T-helper 17 cell (primary cell): ENCODE measurements at places on chromosomes 4 and X. TPM values are rescaled to one million over a fixed set of nuclear protein-coding genes. Genes with fewer than 3 reads are reported as not detected.

The ACOX3 gene
- total RNA-seq = 9.6 TPM

The CDKL5 gene
- 2.9 TPM for total RNA-seq

The ZNF41 gene
- total RNA-seq = 8.6 TPM

The CHM gene
- total RNA-seq = 17.3 TPM

The AMER1 gene
- total RNA-seq = 3.2 TPM

The OTC gene
- total RNA-seq = not detected

The GC gene
- not detected for total RNA-seq

The KIF4A gene
- total RNA-seq = 0.23 TPM

The SPRY1 gene
- total RNA-seq = 18.2 TPM

The STK26 gene
- 34.3 TPM for total RNA-seq

The PPARGC1A gene
- not detected for total RNA-seq

- DNase-seq = no peak
Observed at GRCh38 chr4:81792521-81792920, 320.8 kb upstream of the RASGEF1B start.

GRCh38 chr4:163707873-163708272 lies 213.4 kb downstream of the TMA16 start:
- no peak for DNase-seq

DNA sequence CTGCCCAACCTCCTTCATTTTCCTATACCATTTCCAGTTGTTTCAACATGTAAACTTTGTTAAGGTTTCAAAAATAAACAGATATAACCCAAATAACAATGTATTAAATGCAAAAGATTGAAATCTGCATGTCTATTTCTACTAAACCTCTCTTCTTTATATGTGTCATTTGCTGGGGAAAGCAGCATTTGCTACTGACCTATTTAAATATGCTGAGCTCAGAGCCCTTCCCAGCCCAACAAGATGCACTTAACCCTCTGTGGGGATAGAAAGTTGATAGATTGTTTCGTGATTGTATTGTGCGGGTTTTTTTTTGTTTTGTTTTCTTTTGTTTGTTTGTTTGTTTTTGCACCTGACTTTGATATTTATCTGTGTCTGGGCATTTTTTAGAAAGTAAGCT lies 139.5 kb downstream of the UCHL1 start:
- DNase-seq = no peak

DNA sequence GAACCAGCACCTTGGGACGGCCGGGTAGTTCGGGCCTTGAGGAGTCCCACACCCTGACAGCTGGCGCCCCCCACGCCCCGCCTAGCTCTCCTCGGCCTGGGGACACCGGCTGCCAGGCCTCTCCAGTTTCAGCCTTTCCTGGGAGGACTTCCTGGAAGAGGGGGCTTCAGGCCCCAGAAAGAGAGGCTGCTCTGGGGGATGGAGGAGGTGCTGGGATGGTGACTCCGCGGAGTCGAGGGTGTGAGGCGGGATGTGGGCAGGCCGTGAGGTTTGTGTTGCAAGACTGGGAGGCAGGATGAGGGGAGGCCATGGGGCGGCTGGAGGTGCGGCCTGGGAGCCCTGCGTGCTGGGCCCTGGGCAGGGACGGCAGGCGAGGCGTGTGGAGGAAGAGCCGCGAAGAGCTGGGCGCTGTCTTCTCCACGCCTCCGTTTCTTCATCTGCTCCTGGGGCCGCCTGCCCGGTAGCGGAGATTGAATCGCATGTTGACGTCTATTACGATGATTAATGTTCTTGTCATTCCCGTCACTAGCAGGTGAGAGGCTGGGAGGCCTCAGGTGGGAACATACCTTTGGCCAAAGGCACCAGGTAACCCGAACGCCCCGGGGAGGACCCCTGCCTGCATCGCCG lies 918 bp upstream of the FGFRL1 start:
- DNase-seq = peak; percentile 42

- no peak for DNase-seq
Observed at GRCh38 chr4:25938366-25938765, 24.3 kb downstream of the SMIM20 start.

- no peak for DNase-seq
Observed at GRCh38 chr4:76765473-76766183, 132.3 kb downstream of the SOWAHB start.

- DNase-seq = peak; percentile 10
Observed at GRCh38 chr4:68375667-68376559, 26.0 kb upstream of the YTHDC1 start.

DNA sequence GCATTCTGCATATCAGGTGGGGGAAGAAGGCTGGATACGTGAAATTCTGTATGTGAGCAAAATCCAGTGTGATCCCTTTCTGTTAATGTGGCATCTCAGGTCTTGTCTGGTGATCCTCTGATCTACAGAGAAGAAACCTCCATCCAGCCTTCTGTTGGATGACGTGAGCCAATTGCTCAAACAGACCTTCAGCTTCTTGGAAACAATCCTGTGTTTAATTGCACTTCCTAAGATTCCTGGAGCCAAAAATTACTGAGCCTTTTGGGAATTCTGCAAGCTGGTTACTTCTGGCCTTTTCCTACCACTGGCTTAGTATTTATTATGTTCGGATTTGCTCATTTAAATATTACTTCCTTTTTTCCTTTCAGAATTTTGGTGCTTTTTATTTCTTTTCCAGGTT lies 51.2 kb downstream of the TRIML1 start:
- no peak for DNase-seq

- no peak for DNase-seq
Observed at GRCh38 chrX:125175991-125176584, 143.6 kb upstream of the TEX13C start.

DNA sequence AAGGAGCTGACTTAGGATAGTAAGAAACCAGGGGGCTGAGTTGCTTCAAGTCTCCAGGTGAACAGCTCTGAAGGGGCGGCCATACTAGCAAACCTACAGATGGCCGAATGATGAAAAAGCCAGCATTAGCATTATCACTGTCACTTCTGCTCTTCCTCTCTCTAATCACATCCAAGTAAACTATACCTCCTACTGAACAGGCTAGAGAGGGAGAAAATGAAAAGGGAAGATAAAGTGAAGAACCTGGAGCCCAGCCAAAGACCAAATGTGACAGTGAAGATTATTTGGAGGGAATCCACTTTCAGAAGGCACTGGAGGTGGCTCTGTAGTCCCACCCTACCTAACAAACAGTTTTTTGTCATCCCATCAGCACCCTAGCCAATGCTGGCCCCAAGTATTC lies 50.4 kb upstream of the PRPS1 start:
- no peak for DNase-seq

- no peak for DNase-seq
Observed at GRCh38 chrX:41538707-41539106, 91.6 kb downstream of the NYX start.

DNA sequence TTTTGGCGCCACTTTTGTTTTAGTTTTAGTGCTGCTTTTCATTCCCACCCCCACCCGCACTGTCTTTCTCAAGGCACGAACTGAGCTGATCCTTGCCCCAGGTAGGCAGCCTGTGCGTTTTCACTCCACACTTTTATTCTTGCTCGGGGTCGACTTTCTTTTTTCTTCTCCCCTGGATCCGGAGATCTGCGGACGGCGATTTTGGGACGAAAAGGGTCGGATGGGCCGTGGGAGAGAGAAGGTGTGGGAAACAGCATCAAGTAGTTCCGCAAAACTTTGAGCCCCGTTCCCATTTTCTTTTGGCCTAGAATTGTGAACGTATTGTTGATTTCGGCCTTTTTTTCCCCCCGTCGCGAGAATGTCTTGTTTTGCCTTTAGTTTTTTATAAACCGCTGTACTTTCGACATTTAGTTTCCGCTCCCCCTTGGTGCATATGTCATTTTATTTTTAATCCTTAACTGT lies 531 bp downstream of the STAG2 start:
- DNase-seq = no peak

DNA sequence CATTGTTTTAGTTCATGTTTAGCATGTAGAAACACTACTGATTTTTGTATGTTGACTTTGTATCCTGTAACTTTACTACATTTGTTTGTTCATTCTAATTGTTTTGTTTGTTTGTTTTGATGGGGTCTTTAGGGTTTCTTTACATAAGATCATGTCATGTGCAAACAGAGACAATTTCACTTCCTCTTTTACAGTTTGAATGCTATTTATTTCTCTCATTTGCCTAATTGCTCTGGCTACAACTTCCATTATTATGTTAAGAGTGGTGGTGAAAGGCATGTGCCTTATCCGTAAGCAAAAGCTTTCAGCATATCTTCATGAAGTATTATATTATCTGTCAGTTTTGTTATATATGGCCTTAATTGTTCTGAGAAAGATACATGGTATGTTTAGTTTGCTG lies 571.1 kb downstream of the PCDH7 start:
- DNase-seq = no peak

DNA sequence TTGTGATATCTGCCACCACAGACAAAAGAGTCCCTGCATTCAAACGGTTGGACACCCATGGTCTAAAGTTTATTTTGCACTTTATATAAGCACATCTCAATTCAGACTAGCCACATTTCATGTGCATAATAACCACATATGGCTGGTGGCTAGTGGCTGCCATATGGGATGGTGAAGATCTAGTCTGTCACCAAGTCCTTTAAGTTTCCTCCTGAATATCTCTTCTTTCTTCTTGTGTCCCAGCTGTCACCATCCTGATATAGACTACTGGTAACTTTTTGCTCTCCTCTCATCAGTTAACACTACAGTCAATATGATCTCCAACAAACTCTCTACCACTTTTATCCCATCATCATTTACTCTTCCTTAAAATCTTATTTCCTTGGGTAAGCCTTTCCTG lies 9.3 kb downstream of the HSPA4L start:
- no peak for DNase-seq

DNA sequence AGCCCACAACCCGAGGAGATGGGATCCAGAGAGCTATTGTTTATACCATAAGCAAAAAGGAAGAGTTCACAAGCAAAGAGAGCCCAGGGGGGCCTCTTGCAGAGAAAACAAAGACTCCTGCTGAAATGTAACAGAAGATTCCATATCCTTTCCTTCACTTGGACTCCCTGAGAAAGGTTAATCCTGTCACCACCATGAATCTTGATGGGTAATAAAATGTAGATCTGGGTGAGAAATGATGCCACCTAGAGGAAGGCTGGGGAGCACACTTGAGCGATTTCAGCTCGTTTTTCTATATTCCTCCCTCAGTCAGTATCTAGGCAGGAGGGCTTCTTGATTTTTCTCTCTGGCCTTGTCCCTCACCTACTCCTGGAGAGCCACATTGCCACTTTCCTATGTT lies 10.2 kb upstream of the KCNE5 start:
- DNase-seq = no peak

DNA sequence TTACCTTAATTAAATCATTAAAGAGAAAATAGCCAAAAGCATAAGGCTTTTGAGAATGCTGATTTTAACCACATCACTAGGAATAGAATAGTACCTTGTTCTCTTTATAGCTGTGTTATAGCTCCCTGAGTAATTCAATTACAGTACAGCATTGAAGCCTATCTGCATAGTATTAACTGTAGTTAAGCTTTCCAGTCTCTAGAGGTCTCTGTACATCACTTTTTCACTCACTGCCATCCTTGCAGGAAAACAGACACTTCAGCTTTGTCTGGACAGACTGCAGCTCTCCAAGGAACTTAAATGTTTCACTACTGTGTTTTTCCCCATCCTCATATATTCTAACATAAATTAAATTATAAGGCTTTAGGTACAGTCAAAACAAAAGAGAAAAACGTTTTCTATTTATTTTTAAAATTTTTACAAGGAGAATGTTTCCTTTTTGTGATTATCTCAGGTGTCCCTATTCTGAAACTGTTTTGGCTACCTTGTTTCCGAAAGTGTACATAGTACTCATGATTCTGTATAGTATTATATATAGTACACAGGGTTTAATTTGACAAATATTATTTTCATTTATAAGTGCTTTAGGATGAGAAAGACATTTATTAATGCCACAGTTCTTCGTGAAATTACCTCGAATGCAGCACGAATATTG lies 407.9 kb downstream of the PCDH18 start:
- DNase-seq = no peak

DNA sequence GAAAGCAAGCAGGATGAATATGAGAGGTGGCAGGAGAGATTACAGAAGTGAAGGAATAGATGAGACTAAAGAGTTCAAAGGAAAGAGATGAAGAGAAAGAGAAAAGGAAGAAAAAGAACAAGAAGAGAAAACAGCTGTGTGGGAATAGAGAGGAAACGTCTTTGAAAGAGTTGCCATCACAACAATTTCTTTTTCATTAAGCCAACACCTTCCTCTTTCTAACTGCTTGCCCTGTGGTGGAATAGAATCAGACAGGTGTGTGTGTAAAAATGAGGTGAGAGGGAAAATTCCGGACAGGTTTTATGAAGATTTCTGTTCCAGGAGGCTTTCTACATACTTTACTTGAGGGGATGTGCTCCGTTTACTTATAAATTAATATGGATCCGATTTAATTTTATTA lies 28.8 kb downstream of the DTHD1 start:
- DNase-seq = no peak

DNA sequence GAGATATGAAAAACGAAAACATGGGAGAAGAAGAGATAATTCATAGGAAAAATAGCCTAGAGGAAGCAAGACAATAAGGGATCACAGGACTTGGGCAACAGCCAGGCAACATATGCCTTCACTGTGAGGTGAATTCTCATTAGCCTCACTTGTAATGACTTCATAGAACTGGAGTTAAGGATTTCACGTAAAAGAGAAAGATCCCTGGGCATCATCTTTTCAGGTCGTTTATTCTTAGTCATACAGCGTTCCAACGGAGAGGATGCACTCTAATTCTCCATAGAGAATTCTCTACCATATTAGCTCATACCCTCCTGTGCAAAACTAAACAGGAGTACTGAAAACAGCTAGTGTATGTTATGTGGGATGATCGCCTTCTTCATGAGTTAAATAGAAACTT lies 1.4 kb downstream of the PRKG2 start:
- DNase-seq = no peak

- DNase-seq = no peak
Observed at GRCh38 chr4:103105558-103106356, 6.1 kb upstream of the BDH2 start.

GRCh38 chr4:75698963-75699228 lies 25.5 kb upstream of the USO1 start:
- no peak for DNase-seq

DNA sequence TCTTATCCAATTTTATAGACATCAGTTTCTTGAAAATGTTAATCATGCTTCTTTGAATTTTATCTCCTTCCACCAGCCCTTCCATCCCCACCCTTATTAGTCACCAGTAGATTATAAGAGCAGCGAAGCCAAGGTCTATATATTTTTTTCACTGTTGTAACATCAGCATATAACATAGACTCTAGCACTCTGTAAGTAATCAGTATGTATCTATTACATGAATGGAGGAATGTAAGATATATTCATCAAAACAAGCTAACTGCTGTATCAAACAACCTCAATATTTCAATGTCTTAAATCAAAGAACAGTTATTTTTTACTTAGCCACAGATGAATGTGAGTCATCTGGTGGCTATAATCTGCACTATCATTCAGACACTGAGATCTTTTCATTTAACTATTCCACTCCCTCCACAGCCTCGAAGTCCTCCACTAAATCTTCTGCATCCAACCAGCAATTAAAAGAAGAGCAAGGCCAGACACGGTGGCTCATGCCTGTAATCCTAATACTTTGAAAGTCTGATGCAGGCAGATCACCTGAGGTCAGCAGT lies 178.9 kb downstream of the CENPC start:
- no peak for DNase-seq
